ENCODE measurements at places on chromosomes 4 and X.

DNA sequence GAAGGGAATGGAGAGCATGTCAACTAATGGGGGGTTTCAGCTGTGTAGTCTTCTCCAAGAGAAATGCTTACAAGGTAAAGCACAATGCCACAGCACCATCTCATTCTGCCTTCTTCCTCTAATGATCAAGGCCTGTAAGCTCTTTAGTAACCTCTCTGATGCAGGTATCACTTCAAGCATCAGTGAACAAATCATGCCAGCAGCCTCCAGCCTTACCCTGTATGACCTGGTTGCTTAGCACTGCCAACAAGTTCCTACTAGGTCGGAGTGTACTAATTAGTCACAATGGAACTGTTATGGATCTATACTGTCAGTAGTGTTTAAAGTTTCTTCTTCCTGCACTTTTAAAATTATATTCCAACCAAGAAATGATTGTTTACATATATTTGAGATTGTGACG lies 197.7 kb downstream of the GRID2 start:
- DNase-seq = no peak

DNA sequence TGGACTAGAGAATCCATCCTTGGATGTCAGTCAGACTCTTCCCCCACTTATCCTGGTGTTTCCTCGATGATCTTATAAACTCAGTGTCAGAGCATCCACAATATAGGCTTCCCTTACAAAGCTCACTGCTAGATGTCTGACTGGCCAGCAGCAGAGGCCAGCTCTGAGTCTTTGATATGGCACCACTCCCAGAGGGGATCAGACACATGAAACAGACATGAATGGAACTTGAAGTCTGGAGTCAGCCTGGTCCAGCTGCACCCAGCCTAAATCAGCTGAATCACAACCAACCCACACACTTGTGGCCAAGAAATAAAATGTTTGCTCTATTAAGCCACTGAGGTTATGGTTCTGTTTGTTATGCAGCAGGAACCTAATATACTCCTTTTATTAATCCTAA lies 129.6 kb upstream of the MED14 start:
- no peak for DNase-seq

- no peak for DNase-seq
Measured at GRCh38 chrX:6203462-6204215, 25.0 kb downstream of the NLGN4X start.

GRCh38 chrX:66638591-66639500 lies at the start of gene EDA2R:
EDA2R (minus strand) TSS chrX:66639078; CDS start chrX:66616020, 23,058 bp downstream.
- peak; percentile 61 for DNase-seq

GRCh38 chr4:140247237-140247636 lies 93.3 kb upstream of the MAML3 start:
- DNase-seq = peak; percentile 46

GRCh38 chr4:21596521-21596920 lies 352.1 kb downstream of the KCNIP4 start:
- no peak for DNase-seq

GRCh38 chr4:144903953-144904711 lies 193.9 kb downstream of the ANAPC10 start:
- DNase-seq = peak; percentile 2

GRCh38 chr4:119897260-119897659 lies 169.4 kb downstream of the MAD2L1 start:
- no peak for DNase-seq

DNA sequence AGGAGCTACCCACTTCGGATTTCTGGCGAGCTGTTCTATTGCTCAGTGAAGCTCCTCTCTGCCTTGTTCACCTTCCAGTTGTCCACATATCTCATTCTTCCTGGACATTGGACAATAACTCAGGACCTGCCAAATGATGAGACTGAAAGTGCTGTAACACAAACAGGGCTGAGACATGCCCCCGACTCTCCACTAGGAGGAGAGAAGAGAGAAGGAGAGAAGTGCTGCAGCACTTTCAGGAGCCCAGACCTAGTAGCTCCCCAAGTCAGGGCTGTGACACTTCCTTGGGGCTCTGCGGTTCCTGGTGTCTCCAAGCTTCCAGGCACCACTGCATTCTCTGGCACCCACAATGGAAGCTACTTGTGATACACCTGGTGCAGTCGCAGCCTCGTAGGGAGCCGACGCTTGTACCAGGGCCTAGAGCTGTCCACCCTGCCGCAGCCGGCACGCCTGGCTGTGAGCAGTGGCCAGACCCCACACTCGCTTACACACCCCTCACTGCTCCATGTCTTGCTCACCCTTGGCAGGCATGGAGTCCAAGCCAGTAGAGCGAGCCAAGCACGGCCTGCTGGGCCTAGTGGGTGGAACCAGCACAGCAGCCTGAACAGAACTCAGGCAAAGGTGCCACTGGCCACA lies 234.9 kb downstream of the TECRL start:
- DNase-seq = no peak
